ENCODE measurements at places on chromosomes 6 and 20.

DNA sequence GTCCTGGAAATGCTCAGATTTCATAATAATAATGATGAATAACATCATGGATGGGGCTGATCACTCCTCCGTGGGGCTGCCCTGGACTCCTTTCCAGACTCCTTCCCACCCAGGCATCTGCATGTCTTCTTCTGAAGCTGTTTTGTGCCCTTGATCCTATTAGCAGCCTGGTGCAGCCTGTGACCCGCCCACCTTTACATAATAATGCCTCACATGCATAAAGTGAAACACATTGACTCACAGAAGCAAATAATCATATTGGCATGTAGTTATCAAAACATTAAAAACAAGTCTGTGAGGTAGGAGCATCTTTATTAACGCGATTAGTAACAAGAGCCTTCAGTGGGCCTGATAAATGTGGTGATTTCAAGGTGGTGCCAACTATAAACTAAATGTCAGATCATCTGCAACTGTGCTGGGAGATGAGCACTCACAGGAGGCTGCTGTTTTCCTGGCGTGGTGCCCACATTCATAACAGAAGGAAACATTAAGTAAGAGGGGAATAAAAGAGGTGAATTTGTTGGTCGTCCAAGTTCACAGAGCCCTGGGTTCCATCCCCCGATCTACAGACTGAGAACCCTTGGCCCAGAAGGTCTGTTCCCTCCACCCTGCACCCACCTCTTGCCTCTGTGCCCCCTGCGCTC is 344.7 kb downstream of the CDH4 start:
- no peak for DNase-seq

- DNase-seq, result peak; percentile 9
Measured at GRCh38 chr20:56504373-56505005, 20.1 kb upstream of the FAM209A start.

- peak; percentile 54 for DNase-seq
Measured at GRCh38 chr20:52972190-52972937, at the start of gene TSHZ2. TSS of gene TSHZ2 (plus strand) at chr20:52972358. CDS start at chr20:52973294, 936 bp downstream.

DNA sequence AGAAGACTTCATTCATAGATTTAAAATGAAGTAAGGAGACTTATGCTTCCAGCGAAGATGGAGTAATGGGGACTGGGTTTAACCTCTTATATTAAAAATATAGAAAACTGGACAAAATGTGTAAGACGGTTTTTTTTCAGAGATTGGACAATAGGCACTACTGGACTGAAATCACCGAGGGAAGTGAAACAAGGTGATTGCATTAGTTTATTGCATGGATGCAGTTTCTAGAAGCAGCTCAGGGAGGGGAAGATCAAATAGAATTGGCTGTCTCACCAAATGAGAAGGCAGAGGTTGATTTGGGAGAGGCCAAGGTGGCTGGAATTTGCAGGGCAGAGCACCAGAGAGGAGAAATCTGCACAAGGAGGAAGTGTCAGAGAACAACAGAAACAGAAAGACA is 162.6 kb downstream of the DNAH8 start:
- DNase-seq, result no peak

GRCh38 chr6:55713436-55713835 is 134.4 kb upstream of the HMGCLL1 start:
- no peak for DNase-seq

DNA sequence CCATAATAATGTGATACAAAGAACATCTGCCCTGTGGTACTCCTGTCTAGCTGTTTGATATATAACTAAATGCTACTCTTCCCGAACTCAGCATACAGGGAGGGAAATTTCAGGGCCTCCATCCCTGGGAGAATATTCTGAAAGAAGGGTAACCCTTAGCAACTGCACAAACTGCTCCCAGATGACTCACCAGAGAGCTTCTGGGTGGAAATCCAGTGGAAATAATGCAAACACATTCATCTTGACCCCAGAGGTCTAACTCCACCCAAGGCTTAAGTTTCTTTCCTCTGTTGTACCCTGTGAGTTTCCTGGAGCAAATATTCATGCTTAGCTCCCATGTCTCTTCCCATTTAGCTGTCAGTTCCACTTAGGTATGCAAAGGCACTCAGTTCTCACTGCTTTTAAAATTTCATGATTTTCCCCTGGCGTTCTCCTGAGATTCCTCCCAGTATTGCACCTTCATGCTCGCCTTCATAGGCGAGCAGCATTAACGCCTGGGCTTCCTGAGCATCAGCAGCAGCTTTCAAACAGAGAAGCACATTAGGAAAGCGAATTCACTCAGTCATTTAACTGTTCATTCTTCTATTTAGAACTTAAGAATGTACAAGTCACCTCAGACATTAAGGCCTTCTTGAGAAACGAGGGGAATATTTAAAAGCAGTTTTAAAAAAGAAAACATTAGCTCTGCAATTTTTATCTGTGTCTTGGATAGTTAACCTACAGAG is 43.8 kb upstream of the LAMA4 start:
- DNase-seq, result no peak

DNA sequence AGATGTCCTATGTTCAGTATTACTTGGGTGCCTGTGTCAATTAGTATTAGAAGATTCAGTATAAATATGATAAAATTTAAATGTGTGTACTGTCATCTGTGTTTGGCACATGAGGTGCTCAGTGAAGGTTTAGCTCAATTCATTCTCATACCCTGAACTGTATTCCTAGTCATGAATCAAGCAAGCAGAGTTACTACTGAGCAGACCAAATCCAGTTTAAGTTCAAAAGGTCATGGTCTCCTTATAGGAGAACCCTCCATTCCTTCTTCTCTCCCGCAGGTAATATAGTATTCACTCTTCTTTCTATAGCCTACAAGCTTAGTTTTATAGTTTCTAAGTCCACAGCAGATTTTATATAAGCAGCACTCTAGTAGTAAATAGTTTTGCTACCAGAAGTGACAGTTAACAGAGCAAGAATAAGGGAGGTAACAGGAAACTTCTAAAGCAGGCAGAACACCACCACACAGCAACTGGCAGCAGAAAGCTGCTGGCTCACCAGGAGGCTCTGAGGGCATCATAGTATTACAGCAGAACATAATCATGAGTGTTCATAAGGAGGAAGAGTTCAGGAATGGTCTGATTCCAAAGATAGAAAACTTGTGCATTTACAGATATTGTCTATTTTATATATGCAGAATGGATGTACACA is 133.2 kb downstream of the SLC16A10 start:
- no peak for DNase-seq

DNA sequence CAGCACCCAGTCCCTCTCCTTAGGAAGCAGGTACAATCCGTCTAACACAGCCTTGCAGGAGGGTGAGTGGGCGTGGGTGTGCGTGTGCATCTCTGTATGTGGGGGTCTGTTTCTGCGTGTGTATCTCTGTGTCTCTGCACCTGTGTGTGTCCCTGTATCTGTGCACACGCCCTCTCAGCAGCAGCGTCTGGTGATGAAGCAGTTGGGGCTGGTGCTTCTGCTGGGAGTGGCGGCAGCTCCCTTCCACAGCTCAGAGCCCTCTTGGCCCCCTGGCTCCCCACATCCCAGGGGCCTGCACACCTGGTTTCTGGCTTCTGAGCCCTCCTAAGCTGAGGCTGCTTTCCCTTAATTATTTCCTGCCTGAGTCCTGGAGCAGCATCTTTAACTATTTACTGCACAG is 49.5 kb upstream of the CCDC167 start:
- DNase-seq, result no peak

- no peak for DNase-seq
Measured at GRCh38 chr20:46558511-46558959, 8.1 kb upstream of the OCSTAMP start.

DNA sequence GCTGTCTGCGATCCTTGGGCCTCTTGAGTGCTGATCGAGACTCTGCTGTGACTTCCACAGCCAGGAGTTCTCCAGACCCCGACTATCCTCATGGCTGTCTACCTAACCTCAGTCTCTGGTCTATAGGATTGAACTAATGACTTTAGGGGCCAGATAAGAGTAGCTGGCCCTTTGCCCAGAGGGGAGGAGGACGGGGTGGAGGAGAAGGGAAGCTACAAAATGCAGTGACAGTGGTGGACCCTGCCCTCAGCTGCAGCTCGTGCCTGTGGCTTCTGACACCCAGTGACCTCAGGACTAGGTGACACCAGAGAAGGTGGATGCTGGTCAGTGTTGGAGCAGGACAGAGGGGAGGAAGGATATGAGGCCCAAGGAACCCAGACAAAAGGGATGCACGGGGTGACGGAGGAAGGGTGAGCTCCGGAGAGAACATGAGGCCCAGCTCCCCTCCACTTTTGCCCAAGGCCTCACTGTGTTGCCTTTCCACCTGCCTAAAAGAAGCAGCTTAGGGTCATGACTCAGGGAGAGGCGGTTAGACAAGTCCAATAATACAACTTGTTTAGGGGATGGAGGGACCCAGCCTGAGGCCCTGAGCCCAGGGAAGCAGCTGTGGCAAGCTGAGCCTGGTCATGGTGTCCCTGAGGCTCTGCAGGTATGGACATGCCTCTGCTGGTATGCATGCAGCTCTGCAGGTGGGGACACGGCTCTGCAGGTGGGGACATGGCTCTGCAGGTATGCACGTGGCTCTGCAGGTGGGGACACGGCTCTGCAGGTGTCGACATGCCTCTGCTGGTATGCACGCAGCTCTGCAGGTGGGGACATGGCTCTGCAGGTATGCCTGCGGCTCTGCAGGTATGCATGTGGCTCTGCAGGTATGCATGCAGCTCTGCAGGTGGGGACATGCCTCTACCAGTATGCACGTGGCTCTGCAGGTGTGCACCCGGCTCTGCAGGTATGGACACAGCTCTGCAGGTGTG is 67.7 kb downstream of the SYNJ2 start:
- no peak for DNase-seq

GRCh38 chr20:675033-675452 is 559 bp downstream of the SCRT2 start:
- DNase-seq, result no peak

DNA sequence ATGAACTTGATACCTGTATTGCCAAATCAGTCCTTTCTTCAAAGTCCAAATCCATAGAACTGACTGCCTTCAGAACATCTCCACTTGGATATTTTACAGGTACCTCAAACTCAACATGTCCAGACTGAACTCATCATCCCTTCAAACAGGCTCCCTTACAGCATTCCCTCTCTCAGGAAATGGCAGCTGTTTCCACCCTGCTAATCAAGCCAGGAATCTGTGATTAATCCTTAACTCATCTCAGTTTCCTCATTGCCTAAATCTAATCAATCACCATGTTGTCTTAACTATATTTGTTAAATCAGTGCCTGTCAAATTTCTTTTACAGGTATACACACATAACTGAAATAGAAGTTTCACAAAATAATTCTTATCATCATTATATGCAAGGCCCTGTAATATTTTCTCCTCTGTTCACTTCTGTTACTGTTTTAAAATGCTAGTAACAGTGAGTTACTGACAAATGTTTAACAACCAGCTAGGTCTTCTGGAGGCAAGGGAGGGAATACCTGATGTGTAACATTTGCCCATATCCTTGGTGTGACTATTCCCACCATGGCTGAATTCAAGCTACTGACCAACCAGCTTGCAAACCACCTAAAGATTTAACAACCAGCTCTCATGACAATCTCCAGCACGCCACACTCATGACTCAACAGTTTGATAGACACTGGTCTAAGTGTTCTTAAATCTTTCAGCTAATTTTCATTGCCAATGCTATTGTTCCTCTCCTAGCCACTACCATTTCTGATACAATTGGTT is 124.9 kb downstream of the ADAT2 start:
- DNase-seq, result no peak

DNA sequence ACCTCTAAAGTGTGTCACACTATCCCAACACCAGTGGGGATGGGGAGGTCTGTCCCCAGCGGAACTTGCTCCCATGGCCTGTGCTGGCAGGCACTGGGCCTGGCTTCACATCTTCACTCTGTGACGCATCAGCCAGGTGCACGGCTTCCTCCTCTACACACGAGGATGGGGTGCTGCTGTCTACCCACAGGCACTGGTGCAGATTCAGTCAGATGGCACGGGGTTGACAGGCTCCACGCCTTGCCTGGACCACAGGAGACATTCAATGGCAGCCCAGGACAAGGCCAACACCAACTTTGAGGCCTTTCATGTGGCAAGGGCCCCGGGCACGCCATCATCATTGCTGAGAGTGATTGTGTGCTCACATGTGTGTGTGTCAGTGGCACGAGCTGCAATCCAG is 92.4 kb downstream of the TMEM242 start:
- DNase-seq, result no peak

GRCh38 chr6:42963855-42964605 is 3.5 kb downstream of the GNMT start:
- peak; percentile 20 for DNase-seq

DNA sequence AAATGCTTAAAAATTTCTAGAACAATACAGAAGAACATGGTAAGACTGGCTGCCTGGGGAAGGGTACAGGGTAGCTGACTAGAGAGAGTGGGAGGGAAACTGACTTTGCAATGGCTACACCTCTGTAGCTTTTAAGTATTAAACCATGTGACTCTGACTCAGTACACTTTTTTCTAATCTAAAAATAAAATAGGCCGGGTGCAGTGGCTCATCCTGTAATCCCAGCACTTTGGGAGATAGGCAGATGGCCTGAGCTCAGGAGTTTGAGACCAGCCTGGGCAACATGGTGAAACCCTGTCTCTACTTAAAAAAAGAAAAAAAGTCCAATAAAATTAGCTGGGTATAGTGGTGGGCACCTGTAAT is 18.5 kb downstream of the ATP9A start:
- DNase-seq, result no peak

DNA sequence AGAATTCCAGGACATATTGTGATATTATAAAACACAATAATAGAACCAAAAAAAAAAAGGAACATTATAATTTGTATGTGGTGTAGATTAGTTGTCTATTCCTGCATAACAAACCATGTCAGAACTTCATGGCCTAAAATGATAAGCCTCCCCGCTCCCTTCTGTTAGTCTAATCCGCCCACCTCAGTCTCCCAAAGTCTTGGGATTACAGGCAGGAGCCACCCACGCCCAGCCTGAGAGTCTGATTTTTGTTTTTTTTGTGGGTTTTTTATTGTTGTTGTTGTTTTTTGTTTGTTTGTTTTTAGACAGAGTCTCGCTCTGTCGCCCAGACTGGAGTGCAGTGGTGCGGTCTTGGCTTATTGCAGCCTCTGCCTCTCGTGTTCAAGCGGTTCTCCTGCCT is 61.1 kb upstream of the C20orf144 start:
- no peak for DNase-seq

DNA sequence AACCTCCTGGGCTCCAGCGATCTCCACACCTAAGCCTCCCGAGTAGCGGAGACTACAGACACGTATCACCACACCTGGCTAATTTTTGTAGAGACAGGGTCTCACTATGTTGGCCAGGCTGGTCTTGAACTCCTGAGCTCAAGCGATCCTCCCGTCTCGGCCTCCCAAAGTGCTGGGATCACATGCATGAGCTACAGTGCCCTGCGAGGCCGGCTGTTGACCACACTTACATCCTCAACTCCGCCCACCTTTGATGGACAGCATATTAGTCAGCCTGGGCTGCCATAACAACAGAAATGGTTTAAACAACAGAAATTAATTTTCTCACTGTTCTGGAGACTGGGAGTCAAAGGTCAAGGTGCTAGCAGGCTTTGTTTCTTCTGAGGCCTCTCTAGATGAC is 107.7 kb downstream of the JPH2 start:
- DNase-seq, result no peak

All from central memory CD4-positive, alpha-beta T cell (primary cell).